ENCODE measurements at places on chromosomes 1 and 21.

GRCh38 chr21:16218682-16219343, 489.0 kb downstream of the USP25 start:
- DNase-seq: no peak

GRCh38 chr1:160996178-160996577, 24.8 kb downstream of the F11R start:
- DNase-seq: no peak

DNA sequence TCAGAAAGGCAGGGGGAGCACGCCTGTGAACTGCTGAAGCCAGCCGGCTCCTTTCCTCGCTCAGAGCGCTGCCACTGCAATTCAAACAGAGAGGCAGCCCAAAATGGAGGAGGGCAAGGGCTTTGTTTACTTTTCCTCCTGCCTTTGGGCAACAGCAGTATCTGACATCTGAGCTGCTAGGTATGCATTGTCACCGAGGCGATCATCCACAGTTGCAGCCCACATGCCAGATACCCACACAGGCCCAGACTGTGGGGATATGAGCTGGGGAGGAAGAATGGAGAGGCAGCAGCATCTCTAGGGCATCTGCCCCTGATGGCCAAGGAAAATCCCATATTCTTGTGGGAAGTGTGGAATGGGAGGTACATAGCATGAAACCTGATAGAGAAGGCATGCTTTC, 357.1 kb downstream of the BARHL2 start:
- DNase-seq: no peak

DNA sequence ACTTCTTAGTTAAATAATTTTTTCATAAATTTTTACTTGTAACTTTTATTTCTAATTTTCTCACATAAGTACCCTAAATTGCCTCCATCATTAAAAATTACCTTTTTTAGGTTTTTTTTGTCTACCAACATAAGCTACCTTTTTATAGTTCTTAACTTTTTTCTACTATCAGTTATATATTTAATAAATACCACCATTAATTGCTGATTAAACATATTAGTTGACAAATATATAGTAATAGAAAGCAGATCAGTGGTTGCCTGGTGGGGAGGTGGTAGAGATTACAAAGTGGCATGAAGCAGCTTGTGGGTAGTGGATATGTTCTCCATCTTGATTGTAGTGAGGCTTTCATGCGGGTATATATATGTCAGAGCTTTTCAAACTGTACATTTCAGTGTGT, 6.1 kb upstream of the SH3BP5L start:
- DNase-seq: no peak

- peak; percentile 76 for DNase-seq
These were observed 5.4 kb downstream of the PLA2G2E start for GRCh38 chr1:19918057-19918456.

GRCh38 chr1:41496080-41497055, 11.9 kb upstream of the EDN2 start:
- no peak for DNase-seq

DNA sequence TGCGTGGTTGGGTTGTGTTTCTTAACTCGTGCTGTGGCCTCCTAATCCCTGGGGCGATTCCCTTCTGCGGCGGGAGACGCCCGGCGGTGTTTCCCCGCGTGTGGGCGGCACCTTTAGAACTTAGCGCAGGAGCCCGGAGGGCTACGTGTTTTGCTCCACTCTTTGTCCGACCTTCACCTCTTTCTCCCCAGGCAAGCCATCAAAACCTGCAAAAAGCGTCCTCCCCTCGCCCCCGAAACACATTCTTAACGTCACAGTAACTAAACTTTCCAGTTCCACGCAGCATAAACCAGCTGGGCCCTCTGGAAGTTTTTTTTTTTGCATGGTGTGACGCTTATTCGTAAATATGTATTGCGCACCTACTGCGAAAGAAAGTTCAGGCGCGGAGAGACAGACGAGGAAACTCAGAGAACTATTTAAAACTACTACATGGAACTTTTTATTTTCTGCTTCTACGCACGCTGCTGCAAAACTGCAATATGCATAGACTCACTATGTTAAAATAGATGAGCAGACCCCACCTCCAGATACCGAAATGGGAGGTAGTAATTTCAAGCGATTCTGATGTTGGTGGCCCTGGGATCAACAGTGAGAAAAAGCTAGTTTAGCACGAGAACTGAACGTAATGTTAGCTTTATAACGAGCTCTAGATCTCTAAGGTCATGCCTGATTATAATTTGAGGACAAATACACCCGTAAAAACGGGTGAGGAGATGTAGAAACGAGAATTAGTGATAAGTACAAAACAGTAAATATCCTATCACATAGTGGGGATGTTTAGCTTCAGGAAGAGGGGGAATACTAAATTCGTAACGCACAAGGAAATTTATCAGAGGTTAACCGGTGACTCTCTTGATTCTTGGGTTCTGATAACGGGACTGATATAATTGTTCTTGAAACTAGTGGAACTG, 920 bp downstream of the MTR start:
- DNase-seq: no peak

DNA sequence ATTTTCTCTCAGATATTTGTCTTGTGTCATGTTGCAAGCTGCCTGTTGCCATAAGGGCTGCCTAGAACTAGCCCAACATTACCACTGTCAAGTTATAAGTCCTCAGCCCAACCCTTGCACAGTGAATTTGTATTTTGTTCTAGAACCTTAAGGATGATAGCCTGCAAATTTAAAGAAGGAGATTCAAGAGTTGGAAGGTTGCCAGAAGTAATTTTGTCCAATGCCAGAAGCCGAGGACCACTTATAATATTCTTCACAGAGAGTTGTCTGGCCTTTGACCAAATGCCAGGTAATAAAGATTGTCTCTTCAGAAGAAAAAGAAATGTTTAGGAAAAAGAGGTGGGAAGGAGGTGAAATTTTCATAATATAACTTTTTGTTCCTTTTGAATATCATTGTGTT, 40.5 kb upstream of the SUCO start:
- no peak for DNase-seq

DNA sequence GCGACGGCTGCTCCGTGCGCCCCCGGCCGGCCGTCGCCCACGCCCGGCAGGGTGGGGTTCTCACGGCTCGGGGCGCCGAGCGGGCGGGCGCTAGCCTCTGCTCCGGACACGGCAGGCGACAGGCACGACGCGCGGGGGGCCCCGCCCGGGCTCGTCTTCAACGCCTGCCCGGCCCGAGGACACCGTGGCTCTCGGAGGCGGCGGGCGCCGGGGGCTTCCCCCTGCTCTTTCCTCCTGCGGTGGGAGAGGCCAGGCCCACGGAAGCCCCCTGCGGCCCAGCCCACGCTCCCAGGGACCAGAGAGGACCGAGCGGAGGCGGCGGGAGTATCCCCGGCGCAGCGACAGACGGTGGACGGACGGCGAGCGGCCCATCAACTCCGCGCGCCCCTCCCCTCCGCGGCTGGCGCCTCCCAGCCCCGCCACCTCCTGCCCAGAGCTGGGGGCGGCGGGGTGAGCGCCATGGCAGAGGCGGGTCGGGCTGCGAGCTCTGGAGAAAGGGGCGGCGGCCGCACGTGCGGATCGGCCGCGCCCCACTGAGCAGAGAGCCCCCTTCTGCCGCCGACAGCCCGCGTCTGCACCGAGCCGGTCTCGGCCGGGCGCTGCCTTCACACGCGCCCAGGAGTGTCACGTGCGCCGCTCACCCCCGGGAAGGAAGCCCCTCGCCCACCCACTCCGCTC, at the start of the genes SHE and TDRD10:
SHE (minus strand) TSS at position 347 of the 678 bp plus-strand sequence. CDS start 386 bp downstream, outside the sequence.
TDRD10 (plus strand) TSS at position 154 of the 678 bp plus-strand sequence. CDS start 4,685 bp downstream, outside the sequence.
- no peak for DNase-seq

DNA sequence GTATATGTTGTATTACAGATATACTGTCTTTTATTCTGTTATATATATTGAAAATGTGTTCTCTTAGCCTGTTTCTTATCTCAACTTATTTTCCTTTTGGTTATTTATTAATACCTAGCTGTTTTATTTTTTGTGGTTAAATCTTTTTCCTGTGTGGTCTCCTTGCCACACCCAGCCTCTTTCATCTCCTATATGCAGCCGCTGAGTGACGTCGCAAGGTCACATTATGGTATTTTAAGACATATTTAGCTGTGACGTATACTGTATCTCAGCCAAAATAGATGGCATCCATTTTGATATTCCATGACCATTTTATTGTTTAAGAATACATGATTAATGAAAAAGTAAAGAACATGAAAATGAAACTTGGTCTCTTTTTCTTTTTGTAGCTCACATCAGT, 29.1 kb downstream of the CENPF start:
- DNase-seq: no peak

DNA sequence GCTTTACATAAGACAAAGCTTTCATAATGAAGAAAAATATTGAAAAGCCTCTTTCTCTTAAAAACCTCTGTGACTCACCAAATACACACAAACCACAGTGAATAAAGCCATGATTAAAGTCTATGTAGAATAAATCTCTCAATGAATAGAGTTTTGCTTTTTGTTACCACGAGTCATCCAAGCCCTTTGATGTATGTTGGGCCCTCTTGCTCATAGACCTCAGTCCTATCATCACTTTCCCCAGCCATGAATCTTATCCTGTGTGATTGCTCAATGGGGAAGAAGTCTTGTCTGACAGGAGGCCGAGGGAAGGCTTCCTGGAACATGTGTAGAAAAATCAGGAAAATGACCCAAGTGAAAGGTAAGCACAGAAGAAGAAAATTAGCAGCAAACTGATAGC, 60.8 kb downstream of the NGF start:
- no peak for DNase-seq

DNA sequence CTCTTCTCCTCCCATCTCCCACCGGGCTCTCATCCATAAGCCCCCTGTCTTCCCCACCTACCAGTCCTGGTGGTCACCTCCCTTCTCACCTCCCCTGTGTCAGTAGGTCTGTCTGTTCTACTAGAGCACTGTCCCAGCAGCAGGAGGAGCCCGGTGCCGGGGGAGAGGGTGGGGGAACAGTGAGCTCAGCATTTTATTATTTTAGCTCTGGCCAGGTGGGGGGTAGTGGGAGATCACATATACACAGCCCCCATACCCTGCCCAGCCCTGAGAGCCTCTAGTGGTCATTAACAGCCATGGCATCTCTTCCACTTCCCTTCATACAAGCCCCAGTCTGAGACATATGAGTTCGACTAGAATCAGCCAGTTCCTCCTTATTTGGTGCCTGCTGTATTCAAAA, at the start of gene TMOD4:
TMOD4 (minus strand) TSS at position 119 of the 400 bp plus-strand sequence. CDS start 1,106 bp downstream, outside the sequence.
- DNase-seq: no peak

DNA sequence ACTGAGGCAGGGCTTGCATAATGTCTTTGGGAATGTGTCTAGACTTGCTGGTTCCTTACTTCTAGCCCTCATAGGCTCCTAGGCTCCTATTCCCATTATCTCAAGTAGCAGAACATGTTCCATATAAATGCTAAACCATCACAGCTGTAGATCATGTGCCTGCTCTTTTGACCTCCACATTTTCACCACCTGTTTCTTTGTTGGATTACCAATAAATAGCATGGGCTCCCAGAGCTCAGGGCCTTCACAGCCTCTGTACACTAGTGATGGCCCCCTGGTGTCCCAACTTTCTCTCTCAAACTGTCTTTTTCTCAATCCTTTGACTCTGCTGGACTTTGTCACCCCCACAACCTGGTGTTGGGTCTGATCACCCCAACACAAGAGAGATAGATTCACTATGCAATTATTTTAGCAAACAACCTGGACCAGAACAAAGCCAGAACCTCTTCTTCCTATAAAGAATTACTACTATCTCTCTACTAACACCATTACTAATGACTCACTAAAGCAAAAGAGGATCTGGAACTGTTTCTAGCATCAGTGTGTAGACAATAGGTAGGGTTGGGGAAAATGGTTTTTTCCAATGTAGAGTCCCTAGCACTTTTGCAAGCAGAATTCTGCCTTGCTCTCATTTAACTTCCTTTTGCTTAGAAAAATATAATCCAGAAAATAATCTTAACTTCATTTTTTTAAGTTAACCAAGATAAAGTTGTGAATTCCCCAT, 51.7 kb downstream of the WLS start:
- DNase-seq: no peak

DNA sequence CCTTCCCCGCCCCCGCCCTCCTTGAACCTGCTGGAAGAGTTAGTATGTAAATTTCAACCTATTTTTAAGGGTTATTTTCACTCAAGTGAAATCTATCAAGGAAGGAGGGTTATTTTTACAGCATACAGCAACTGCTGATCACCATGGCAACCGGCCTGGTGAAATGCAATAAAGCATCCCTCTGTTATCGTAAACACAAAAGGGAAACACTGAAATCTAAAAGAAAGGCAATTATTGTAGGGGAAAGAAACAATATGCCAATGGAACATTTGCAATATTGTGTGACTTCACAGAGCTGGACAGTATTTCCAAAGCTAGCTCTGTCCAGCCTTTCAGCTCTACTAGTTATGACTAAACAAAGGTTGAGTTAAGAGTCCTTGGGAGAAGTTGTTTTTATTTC, 588.3 kb upstream of the PBX1 start:
- DNase-seq: no peak

DNA sequence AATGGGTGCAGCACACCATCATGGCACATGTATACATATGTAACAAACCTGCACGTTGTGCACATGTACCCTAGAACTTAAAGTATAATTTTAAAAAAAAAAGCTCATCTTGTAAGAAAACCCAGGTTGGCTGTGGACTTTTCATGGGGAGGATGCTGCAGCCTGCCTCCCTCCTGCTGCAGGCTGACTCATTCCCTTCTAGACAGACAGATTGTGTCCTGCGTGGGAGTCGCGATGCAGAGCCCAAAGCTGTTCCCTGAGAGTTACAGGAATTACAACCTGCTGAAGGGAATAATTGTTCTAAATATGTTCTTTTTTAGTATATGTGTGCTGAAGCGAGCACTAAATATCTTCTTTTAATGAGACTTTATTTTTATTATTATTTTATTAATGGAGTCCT, 93.2 kb downstream of the TBX19 start:
- no peak for DNase-seq

GRCh38 chr1:16967095-16967575, 13.3 kb downstream of the MFAP2 start:
- no peak for DNase-seq

DNA sequence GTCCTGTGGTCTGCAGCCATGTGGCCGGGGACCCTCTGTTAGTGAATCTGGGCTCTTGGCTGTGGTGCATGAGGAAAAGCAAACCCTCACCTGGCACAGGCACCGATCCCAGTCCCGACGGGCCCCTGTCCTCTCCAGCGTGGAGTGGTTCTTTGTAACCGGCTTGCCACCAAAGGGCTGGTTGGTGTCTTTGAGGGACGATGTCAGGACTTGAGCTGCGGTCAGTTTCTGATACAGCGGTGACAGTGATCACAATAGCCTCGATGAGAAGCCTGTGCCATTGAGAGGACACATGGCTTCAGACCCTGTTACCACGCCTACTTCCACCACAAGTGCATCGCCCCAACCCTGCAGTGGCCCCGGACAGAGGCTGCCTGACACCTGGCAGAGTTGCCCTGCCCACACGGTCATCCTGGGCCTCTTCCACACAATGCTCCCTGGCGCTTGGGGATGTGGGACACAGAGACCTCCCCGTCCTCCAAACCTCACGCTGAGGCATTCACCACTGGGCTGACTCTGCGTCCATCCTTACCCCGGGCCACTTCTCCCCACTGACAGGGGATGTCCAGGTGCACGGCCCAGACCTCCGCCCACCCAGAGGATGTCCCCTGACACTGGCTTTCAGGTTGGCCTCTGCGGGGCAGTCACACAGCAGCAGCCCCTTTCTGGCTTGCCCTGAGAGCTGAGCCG, 18.8 kb upstream of the ACTRT2 start:
- DNase-seq: no peak
